ENCODE measurements at places on chromosomes 3 and 15. TPM values are rescaled to one million over a fixed set of nuclear protein-coding genes. Genes with fewer than 3 reads are reported as not detected.

TMC3 gene
- not detected for total RNA-seq

RPL4 gene
- total RNA-seq: 1,859 TPM

TGM4 gene
- total RNA-seq: 0.63 TPM

TMEM108 gene
- not detected for total RNA-seq

IGSF10 gene
- total RNA-seq: 0.55 TPM

CCDC174 gene
- 14.7 TPM for total RNA-seq

SPSB4 gene
- not detected for total RNA-seq

GPR27 gene
- total RNA-seq: not detected

PARP15 gene
- total RNA-seq: 0.07 TPM

FBXL22 gene
- total RNA-seq: 0.17 TPM

FBXW12 gene
- not detected for total RNA-seq

IL17RE gene
- 22.7 TPM for total RNA-seq

AHSG gene
- total RNA-seq: not detected

GHSR gene
- not detected for total RNA-seq

ZKSCAN7 gene
- total RNA-seq: 0.83 TPM

GRCh38 chr3:126964261-126964660 lies 18.7 kb upstream of the PLXNA1 start:
- DNase-seq: no peak

DNA sequence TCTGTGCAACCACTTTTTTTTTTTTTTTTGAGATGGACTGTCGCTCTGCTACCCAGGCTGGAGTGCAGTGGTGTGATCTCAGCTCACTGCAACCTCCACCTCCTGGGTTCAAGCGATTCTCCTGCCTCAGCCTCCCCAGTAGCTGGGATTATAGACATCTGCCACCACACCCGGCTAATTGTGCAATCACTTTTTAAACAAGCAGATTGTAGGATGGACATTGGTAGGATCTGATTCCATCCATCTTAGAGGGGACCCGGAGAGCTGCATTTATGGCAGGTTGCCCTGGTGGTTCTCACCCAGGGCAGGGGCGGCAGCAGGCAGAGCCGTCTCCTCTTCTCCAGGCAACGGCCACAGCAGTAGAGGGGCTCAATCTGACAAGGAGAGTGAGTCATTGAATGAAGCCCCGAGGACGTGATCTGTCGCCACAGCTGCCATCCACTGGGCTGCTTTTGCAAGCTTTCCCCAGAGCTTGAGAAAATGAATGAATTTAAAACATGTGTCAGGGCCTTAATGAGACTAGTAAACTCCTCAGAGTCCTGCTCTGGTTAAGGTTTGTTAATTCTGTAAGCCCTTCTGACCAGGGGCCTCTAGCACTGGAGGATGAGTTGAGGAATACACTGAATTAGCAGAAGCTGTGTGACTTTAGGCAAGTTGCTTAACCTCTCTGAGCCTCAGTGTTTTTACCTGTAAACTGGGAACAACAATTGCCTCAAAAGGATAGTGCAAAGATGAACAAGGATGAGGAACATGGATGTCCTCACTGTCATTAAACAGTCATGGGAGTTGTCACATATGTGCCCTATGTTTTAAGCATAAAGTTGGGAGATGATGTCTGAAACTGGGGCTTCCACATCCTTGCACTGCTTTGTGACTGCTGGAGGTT lies 129.1 kb downstream of the ASB7 start:
- DNase-seq: no peak

DNA sequence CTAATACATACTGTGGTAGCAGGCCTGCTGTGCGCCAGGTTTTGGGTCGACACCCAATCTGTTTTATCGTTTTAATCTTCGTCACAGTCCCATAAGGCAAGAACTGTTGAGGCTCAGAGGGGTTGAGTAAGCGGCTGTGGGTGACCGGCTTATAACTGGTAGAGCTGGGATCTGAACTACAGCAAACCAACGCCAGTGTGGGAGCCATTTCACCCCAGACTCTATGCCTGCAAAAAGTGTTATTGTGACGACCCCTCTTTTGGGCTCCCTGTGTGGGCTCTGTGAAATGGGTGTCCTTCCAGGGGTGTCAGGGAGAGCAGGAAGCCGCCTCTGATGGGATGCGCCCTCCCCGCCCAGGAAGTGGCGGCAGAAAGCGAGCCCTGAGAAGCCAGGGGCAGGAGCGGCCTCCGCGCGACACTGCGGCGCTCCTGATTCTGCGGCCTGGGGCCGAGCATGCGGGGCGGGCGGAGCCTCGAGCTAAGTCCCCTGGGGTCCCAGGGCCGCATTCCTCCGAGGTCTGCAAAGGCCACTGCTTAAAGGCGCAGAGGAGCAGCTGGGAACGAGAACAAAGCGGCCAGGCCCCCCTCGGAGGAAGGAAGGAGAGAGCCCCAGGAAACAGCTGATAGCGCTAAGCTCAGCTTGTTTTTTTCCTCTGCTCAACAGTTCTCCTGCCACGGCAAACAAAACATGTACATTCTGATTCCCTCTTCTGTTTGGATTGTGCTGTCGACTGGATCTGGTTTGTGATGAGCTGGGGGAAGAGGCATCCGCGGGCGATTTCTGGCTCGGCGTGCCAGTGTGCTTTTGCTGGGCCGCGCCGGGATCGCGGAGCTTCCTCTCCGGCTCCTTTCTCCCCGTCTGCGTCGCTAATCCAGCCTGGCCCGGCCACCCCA lies 33.9 kb downstream of the GRK7 start:
- DNase-seq: no peak

DNA sequence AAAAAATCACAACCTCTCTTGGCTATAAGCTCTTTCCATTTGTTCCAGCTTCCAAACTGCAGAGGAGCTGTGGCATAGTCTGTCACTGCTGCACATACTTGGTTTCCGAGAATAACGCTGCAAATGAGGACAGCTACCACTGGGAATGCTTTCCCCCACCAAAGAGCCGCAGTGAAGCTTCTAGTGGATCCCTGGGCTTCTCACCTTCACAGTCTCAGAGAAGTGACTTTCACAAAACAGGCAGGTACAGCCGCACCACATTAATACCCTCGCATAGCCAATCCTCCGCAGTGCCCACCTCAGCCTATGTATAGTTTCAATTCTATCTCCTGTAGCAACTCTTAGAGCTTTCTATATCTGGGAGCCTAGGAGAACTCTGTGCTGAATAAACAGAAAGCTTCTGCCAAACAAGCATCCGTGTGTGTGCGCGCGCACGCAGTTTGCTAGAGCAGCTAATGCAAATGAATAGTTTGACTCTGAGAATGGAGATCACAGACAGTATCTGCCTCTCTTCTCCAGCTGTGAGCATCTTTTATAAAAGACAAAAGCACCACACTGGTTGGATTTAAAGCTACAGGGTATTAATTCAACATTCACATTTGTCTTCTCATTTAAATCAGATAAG lies 81.9 kb upstream of the PLXND1 start:
- no peak for DNase-seq

DNA sequence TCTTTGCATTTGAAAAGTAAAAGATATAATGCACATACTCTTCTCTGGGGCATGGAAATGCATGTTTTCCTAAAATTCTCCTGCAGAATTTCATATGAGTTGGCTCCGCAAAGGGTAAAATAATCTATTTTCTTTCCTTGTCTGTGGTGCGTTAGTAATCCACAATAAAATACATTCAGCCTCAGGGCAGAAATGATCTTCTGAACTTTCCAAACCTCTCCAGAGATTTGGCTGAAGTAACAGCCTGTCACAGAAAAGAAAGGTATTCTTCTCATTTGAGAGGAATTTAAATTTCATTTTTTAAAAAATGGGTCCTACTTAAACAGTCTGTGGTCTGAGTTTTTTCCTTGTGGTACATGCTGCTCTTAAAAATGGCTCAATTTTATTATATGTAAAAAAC lies 182.7 kb upstream of the DCBLD2 start:
- no peak for DNase-seq

DNA sequence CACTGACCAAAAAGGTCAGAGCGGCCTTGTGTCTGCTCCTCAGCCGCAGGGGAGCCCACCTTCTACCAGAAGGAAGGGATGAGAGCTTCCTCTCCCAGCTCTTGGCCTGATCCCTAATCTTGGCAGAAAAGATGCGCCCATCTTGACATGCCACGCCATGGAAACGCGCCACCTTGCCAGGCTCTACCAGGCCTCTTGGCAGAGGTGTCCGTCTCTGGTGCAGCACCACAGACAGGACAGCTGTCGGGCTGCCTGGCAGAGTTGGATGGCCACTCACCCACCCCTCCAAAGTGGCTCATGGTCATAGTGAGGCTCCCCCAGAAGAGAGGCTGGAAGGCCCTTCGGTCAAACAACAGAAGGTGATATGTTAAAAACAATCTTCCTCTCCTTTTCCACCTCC lies 105.2 kb downstream of the LIPC start:
- DNase-seq: no peak

DNA sequence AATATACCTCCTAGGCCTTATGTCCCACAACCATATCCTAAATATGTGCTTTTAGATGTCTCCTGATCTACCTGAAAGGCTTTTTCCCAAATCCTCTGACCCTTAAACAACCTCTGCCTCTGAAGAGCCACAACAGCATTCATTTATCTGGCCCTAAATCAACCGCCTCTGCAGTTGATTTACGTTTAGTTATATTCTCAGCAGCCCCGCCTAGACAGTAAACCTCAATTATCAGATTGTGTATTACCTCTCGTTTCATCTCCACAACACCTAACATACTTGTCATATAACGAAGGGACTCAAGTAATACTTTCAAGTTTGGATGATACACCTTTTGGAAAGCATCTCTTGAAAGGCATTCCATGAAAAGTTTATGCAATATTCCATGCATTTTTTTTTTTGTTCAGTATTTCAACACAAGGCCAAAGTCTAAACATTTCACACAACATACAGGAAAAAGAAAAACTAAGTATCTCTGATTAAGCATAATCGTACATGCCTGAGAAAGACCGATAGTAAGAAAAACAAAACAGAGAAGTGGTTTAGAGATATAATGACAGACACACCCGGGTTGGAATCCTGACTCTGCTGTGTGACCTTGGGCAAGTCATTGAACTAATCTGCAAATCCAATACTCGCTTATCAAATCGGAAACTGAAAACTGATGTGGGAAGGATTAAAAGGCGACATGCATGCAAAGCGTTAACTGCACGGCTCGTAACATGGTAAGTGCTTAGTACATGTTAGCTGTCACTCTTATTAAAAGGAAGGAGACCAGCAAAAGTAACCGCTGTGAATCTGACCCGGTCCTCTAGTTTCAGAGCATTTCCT lies 778 bp downstream of the CRBN start:
- no peak for DNase-seq

DNA sequence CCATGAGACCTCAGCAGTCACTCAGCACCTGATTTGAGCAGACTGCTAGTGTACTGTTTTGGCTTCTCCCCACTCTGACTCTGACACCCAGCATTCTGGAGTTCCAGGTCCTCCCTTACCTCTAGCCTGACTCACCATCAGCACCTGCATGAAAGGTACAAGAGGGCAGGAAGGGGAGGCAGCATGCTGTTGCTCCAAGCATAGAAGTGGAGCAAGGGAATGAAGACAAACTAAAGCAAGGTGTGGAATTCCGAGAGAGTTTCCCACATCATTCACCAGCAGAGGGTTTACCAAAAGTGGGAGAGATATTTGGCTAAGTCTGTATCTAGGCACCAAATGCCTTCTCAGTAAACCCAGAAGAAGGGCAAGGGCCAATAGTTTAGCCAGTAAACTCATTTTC lies 21.3 kb downstream of the HEXA start:
- no peak for DNase-seq

GRCh38 chr15:77689821-77690220 lies 57.1 kb upstream of the LINGO1 start:
- DNase-seq: no peak

- DNase-seq: no peak
Observed at GRCh38 chr3:114155370-114155821, 23.5 kb downstream of the DRD3 start.

GRCh38 chr3:193240436-193240849 lies 579 bp upstream of the PLAAT1 start:
- DNase-seq: no peak

DNA sequence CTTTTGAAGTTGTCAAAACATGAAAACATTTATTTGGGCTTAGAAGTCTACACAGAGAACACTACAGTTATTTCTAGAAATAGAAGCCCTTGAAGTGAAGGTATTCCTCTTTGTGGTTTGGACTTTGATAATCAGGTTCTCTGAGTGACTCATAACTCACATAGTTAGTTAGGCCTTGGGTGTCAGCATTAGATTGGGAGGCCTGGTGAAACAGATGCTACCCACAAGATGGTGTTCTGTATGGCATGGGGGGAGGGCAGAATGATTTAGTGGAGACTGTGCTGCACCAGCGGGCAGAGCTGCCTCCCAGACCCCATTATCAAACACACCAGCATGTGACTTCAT lies 108.9 kb upstream of the ETV5 start:
- DNase-seq: peak; percentile 58

DNA sequence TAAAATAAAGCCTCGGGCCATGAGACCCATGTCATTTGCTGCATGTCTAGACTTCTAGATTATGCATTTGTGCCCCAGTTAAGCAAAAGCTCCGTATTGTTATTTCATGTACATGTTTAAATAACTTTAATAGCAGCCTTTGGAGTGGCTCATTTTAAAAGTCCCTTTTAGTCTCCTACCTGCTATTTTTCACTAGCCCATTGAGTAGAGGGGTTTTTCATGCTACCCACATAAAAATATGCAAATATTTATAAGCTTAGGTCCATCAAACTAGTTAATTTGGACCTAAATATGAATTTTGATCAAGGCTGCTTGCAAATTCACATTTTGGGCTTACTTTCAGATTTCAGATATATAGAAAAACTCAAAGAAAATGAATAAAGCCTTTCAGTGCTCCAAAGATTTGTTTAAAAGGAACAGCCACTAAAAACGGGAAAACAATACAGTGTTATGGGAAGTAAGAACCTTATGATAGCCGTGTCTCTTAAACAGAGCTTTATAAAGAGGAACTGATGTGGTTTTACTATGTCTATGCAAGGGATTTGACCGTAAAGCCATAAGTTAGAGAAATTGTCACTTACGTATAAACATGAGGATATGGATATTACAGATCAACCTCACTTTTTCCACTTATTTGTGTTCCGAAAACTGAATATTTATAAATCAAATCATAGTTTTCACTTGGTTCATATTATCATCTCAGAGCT lies 30.0 kb downstream of the FILIP1L start:
- no peak for DNase-seq

DNA sequence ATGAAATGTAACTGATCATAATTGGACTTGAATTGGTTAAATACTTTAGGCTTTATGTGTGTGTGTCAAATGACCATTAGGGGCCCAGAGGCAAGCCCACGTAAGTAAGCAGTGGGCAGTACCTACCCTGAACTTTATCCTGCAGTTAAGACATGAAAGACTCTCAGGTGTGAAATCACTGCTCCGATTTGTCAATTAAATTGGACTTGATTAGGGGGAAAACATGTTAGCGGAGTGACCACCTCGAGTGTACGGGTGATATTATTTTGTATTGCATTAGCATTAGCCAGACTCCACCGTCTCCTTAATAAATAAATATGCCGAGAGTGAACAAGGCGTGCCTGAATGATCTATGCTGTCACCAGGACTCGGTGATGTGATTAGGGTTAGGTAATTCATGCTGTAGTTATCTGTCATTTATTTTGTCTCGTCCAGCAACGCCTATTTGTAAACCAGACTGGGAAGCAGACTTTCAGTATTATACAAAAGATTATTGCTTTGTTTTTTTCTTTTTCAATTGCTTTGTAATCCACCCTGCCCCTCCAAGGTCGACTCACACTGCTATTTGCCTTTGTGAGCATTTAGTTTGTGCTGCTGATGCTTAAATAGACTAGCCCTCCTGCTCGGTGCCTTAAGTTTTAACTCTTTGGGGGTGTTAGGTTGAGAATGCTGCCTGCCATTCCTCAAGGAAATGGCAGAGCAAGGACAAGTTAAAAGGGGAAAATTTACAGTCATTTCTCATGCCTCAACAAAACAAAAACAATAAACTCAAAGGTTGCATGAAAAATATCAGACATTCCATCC lies 1.8 kb downstream of the RBMS3 start:
- no peak for DNase-seq

GRCh38 chr3:99471353-99472323 lies 166.8 kb upstream of the COL8A1 start:
- DNase-seq: no peak

All from PC-9 (cell line).